Activated naive CD8-positive, alpha-beta T cell treated with anti-CD3 and anti-CD28 coated beads, Interleukin-2, amount 10 ng/mL, durations not matched to agents 7 days and 5 days (primary cell): ENCODE measurements at places on chromosomes 16 and 17. TPM values are rescaled to one million over a fixed set of nuclear protein-coding genes. Genes with fewer than 3 reads are reported as not detected.

DRC3 gene
- total RNA-seq = 0.67 TPM

KRTAP2-1 gene
- not detected for total RNA-seq

DNA sequence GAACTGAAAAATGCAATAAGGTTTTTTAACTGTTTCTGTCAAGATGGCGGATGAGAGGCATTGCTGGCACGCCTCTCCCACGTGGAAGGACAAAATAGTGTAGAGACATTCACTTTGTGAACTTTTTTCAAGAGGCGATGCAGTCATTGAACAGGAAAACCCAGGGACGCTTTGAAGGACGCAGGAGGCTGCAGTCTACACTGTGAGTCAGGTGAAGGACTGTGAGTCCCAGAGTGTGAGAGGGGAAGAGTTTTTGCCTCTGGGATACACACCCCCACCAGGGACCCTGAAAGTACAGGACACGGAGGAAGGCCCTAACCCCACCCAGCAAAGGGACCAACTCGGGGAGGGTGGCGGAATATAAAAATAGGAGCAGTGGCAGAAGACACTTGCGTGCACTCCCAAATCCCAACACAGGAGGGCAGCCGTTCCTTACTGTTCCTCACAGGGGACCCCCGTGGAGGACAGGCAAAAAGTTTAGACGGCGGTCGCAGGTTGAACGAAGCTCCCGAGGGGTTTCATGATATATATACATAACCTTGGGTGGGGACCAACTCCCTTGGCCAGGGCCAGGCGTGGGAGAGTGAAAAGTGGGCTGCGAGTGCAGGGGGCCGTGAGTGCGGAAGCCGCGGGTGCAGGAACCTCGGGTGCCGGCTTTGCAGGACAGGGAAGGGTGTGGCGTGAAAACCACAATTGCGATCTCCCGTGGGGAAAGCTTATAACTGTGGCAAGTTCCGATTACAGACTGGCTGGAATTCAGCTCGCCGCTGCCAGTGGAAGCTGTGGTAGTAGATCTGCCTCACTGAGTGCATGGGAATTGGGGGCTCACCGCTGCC lies 82.0 kb upstream of the ALOX12 start:
- H3K27ac ChIP-seq = peak overlapping the region; percentile 67
- peak; percentile 83 for DNase-seq
- no peaks in the 10 kb centered on the region for H3K36me3 ChIP-seq
- H3K4me1 ChIP-seq = peaks cover 16% of the 10 kb centered on the region

- DNase-seq = no peak
- peaks cover 2% of the 10 kb centered on the region for H3K27me3 ChIP-seq
- H3K4me1 ChIP-seq = no peaks in the 10 kb centered on the region
Observed at GRCh38 chr16:46774743-46775177, 26.6 kb upstream of the MYLK3 start.

- no peaks in the 10 kb centered on the region for H3K27me3 ChIP-seq
- peaks cover 5% of the 10 kb centered on the region for H3K36me3 ChIP-seq
- peak overlapping the region; percentile 9 for H3K27ac ChIP-seq
- H3K4me1 ChIP-seq = peaks cover 2% of the 10 kb centered on the region
Observed at GRCh38 chr16:29141586-29142324, 156.9 kb downstream of the LAT start.

DNA sequence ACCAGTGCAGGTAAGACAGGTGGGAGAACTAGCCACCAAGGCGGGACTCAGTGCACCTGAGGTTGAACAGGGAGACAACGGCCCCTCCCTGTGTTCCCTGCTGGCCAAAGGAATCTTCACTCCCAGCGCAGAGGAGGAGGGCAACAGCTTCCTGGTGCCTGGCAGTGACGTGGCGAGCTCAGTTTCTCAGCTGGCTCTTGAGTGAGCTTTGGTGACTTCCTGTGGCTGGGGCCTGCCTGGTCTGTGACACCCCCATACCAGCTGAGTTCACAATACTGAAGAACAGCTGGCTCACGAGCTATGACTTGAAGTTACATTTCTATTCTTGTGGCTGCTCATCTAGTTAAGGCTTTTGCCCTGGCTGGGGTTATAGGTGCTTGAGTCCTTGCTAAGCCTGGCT lies 26.1 kb downstream of the WNT9B start:
- H3K36me3 ChIP-seq = no peaks in the 10 kb centered on the region
- peaks cover 1% of the 10 kb centered on the region for H3K27me3 ChIP-seq
- no peak for DNase-seq

DNA sequence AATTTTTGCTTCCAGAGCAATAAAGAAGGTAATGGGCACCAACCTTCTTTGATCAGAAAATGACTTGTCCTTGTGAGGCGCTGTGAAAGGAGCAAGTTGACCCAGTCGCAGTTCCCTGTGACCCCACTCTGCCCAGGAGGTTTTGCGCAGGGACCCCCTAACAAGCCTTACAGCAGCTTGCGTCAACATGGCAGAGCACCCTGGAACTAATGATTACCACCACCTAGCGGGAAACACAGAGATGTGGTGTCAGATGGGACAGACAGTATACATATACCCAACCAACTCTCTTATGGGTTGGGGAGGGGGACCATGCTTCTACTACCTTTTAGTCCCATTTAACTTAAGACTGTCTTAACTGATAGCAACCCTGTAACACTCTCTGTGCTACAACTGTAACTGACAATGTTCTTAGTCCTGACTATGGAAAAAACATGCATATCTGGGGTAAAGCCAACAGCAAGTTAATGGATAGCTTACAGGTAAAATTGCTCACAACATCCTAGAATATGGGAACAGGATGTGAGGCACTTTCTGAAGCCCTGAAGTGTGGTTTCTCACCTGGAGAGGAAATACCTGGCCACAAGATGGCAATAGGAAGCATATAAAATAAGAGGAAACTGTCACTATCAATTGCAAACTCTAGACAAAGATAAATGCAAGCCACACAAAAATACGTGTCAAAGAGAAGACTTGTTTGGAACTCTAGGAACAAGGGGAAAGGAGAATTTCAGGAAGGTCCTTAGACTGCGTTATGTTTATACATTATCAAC lies 3.0 kb downstream of the KARS1 start:
- DNase-seq = no peak
- H3K27me3 ChIP-seq = no peaks in the 10 kb centered on the region
- peak overlapping the region; percentile 84 for H3K27ac ChIP-seq
- peaks cover 35% of the 10 kb centered on the region for H3K4me1 ChIP-seq

DNA sequence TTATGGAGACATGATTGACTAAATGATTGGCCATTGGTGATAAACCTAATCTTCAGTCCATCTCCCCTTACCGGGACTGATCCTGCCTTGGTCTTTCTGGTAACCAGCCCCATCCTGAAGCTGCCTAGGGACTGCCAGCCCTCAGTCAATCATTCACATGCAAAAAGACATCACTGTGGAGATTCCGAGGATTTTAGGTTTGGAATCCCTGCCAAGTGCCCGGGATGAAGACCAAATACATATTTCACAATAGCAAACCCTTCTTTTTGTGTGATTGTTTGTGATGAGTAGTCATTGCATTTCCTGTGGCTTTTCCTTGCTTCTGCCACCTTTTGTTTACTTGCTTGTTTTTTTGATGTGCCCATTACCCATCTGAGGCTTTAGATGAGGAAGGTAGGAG lies 44.0 kb downstream of the EPN2 start:
- H3K4me1 ChIP-seq = peaks cover 11% of the 10 kb centered on the region
- no peaks in the 10 kb centered on the region for H3K36me3 ChIP-seq
- H3K4me3 ChIP-seq = no peak overlapping the region
- no peak overlapping the region for H3K27ac ChIP-seq
- DNase-seq = no peak

GRCh38 chr17:76022973-76023899 lies 3.9 kb downstream of the EVPL start:
- no peaks in the 10 kb centered on the region for H3K36me3 ChIP-seq
- DNase-seq = no peak
- H3K4me3 ChIP-seq = no peak overlapping the region
- H3K27me3 ChIP-seq = no peaks in the 10 kb centered on the region

MYH2 gene
- total RNA-seq = not detected

WNK4 gene
- total RNA-seq = 0.43 TPM

- peaks cover 46% of the 10 kb centered on the region for H3K4me1 ChIP-seq
- no peak for DNase-seq
- peak overlapping the region; percentile 99 for H3K4me3 ChIP-seq
- peak overlapping the region; percentile 98 for H3K27ac ChIP-seq
- H3K27me3 ChIP-seq = no peaks in the 10 kb centered on the region
Observed at GRCh38 chr17:35245196-35245486, 2.3 kb downstream of the SLFN5 start.

DNA sequence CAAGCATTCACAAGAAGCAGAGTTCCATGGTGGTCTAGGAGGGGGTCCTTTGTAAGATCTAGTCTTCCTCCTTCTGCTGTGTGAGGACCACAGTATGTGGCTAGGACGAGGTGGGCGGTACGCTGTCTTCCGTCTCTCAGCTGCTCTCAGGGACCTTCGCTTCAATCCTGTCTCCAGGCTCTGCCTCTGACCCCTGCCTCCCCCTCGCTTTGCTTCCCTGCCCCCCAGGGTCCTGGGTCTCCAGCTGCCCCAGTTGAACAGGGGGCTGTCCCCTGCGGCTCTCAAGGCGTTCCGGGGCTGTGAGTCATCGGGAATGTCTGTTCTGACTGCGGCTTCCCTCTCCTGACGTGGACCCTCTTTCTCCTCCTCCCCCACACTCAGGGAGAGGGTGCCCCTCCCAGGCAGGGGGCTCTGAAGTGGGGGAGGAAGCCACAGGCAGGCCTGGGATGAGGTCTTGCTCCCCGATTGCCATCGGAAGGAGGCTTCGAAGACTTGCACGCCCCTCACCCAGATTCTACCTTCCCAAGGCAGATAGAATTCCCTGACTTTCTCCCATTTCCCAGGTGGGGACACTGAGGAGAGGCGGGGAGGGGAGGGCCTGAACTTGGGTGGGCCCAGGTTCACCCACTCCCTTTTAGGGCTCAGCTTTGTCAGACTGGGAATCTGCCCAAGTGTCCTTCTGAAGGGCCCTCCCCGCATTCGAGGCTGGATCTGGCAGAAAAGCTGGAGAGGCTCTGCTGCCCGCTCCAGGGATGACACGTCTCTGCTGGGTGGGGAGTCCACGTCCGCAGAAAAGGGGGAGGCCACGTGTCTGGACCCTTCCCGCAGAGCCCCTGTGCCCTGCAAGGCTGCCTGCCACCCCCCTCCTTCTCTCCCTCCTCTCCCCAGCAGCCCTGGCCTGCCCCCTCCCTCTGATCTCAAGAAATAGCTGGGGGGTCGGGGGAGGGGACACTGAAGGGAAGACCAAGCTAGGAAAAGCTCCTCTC lies 9.1 kb upstream of the COL1A1 start:
- no peak overlapping the region for H3K27ac ChIP-seq
- no peak for DNase-seq
- H3K4me1 ChIP-seq = peaks cover 15% of the 10 kb centered on the region
- H3K36me3 ChIP-seq = no peaks in the 10 kb centered on the region
- peaks cover 61% of the 10 kb centered on the region for H3K27me3 ChIP-seq
- no peak overlapping the region for H3K4me3 ChIP-seq

CDC42EP4 gene
- 2.7 TPM for total RNA-seq

- peak overlapping the region; percentile 90 for H3K4me3 ChIP-seq
- no peaks in the 10 kb centered on the region for H3K27me3 ChIP-seq
- DNase-seq = no peak
- H3K4me1 ChIP-seq = peaks cover 31% of the 10 kb centered on the region
- H3K27ac ChIP-seq = peak overlapping the region; percentile 81
Observed at GRCh38 chr16:11976850-11977375, 379 bp downstream of the SNX29 start.
